ENCODE measurements at places on chromosomes 3 and 15.

DNA sequence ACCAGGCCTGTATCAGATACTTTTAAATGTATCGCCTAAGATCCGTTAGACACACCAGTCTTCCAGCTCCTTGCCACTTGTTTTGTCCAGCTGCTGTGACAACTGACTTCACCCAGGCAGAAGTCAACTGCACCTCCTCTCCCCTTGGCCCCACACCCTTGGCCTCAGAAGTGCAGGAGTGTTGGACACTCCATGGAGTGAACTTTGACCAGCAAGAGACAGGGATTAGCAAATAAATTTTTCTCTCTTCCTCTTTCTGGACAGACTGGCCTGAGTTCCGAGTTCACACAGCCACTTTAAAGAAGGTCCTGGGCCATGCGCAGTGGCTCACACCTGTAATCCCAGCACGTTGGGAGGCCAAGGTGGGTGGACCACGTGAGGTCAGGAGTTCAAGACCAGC is 2.9 kb upstream of the CLN6 start:
- no peak for DNase-seq

DNA sequence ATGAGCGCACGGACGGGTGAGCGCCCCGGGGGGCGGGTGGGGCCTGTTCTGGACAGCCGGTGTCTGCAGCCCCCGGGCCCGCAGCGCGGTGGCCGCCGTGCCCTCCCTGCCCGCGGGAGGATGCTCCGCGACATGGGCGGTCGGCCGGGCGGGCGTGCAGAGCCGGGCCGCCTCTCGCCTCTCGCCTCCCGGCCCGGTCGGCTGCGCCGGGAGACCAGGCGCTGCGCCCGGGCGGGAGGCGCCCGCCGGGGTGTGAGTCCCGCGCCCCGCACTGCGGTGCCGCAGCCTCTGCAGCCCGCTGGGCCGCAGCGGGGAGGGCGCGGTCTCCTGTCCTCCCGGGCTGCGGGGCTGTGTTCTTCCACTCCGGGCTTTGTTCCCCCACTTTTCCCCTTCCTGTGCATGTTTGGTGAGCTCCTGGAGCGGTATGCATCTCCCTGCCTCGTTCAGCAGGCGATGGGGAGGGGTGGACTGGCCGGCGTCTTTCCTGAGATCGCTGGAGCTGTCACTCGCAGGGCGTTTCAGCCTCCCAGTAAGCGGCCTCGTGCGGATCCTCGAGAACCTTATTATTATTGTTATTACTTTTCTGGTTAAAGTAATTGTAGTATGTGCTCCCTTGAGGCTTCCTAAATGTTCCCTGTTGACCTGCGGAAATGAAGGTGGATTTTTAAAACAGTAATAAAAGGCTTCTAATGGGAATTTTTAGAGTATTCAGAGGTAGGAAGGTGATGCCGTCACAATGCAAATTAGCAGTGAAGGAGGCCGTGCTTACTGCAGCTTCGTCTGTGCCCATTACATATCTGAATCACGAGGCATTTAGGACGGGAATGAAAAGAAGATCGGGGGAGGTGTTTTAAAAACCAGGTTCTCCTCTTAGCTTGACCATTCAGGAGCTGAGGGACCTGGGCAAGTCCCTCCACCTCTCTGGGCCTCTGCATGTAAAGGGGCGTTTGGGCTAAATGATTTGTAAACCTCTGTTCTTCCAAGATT is 593 bp downstream of the TMOD2 start:
- DNase-seq = no peak

DNA sequence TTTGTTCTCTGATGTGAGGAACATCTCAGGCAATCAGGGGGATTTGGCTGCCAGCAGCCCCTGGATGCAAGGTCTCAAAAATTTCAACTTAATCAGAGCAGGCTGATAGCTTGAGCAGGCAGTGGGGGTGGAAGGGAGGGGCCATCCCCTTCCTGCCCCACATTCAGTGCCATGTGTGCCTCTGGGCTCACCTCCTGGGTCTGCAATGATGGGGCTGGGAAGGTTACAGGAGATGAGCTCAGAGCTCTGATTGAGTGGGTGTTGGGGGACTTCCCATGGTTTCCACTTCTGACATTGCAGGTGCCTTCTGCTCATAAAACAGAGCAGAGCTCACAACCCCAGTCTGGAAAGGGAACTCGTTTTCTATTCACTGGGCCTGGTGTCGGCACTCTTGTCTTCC is 37.0 kb downstream of the PARP16 start:
- no peak for DNase-seq

- no peak for DNase-seq
Observed at GRCh38 chr15:47404877-47405276, 312.4 kb upstream of the SEMA6D start.

DNA sequence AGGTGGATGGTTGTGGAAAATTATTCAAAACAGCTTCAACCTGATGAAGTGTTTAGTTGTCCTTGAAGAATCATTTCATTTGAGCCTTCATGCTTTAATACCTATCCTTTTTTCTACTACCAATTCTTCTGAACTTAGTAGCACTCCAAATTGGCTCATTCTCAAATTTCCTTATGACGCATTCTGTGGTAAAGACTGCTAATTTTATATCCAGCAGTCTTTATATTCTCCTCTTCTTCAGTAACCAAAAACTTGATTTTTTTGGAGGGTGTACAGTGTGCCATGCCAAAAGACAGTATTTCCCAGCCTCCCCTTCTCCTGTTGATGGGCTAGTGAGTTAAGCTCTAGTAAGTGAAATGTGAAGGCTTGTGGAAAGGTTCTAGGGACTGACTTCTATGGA is 25.2 kb downstream of the CGNL1 start:
- DNase-seq = no peak

GRCh38 chr3:35215525-35216500 is 423.5 kb upstream of the ARPP21 start:
- DNase-seq = no peak

DNA sequence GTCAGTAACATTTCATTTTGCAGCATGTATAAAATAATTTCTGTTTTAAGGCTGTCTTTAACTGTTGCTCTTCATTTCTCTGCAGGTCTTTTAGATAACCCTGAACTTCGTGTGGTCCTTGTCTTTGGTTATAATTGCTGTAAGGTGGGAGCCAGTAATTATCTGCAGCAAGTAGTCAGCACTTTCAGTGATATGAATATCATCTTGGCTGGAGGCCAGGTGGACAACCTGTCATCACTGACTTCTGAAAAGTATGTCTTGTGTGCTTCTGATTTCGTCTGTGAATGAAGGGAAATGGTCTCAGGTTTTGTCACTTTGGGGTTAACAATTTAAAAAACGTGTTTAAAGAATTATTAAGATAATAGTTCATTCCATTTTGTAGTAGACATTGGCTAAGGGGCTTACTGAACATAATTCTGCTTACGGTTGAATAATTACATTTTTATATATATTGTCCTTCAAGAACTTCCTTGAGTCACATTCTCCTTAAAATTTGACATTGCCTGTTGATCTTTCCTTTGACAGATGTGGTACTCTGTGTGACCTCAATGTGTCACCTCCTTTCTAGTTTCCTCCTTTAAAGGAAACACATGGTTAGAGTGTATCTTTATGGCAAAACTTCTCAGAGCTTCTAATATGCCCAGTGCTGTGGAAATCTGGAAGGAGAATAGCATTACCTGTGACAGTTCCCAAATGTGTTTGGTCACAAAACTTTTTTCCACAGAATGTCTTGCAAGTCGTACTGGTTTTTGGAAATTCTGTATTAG is 26.3 kb downstream of the FBXO22 start:
- DNase-seq = no peak

DNA sequence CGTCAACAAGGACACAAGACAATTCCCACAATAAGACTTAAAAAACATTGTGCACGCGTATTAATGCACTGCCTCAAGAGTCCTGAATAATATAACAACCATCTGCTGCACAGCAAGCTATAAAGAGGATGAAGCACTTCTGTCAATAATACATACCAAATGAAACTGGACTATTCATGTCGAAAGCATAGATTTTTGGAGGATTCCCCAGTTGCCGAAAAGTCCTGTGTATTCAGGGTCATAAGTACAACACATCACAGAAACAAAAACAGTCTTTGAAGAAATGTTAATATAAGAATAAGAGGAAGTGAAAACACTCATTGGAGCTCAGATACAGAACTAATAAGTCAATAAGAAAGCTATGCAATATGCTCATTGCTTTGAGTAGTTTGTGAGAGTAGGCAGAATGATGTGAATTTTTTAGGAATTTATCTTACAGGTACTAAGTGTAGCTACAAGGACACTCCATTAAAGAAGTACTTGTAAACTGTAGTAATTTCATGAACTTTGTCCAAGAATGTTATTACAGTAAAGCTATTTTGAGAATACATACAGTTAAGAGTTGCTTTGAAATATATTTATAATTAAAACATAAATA is 31.6 kb downstream of the CBLB start:
- no peak for DNase-seq

GRCh38 chr15:73732930-73733329 is 20.2 kb downstream of the INSYN1 start:
- no peak for DNase-seq

- DNase-seq = no peak
Observed at GRCh38 chr3:149414557-149415231, 37.2 kb upstream of the TM4SF1 start.

DNA sequence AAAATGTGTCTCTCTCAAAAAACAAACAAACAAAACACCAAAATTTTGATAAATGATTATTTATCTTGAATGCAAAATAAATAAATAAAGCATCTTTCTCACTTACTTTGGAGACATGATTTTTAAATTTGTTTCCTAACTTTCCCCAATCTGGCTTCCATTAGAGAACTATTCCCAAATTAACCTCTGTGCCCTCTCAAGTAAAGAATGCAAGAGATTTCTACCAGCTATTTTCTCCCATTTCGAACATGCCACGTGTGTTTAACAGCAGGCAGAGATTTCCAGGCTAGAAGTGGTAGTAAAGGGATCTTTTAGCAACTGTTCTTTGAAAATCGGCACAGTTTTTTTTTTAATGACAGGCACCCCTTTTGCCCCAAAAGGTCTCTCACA is 269.1 kb downstream of the SHQ1 start:
- no peak for DNase-seq

DNA sequence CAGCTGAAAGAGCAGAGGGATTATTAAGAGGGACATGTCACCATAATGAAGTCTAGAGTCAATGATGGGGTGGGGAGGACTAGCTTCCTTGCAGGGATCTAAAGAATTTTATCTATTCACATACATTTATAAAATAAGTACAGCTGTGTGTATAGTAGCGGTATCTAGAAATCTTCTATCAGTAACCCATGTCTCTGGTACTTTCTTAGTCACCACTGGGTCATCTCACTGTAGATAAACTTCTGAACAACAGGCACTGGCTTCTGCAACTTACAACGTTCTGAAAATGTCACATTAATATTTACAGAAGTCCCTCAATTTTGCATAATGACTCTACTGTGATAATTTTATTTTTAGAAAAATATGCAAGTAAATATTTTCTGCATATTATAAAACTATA is 401.7 kb downstream of the TBC1D5 start:
- DNase-seq = no peak

DNA sequence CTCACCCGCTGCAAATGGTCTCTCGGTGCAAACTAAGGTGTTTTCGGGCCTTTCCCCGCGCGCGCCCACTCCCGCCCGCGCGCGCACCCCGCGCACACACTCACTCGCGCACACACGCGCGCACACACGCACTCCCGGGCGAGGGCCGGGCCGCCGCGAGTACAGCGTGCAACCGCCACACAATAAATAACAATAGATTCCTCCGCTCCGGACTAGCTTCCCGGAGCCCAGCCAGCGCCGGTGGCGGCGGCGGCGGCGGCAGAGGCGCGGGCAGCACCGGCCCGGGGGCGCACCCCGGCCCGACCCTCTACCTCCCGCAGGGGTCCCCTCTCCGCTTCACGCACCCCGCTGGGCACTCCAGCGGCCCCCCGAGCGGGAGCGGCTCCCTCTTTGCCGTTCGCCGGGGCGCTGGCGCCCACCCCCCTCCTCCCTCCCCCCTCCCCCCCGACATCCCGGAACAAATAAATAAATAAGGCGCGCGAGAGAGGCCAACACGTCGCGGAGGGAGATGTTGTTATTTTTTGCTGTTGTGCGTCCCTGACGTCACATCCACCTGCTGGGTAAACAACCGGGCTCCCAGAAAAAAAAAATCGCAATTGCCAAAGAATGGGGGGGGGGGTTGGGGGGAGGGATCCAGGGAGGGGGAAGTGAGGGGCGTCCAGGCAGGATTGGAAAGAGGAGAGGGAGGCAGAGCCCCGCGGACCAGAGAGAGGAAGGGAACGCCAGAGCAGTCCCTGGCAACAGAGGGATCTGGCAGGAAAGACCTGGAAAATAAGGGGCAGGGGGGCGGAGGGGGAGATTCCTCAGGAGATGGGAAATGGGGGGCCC is at the start of gene FOXP1:
TSS of gene FOXP1 (minus strand) at position 163 of the 828 bp plus-strand sequence. CDS start 385,347 bp downstream, outside the sequence.
- no peak for DNase-seq
